ENCODE measurements at places on chromosomes 2 and 18.

DNA sequence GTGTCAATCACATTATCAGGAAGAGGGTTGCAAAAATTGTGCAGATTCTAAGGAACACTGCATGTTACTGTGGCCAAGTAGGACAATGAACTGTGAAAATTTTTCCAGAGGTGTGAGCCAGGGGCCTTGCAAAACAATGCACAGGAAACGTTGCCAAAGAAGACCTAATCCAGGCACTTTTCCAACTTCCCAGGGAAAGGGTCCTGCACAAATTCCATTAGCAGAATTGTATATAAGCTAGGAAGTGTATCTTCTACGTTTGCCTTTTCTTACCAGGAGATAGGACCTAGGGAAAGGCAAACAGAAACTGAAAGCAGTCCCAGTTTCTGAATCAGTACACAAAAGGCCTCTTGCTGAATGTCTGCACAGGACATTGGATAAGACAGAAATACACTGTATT lies 1888.3 kb upstream of the CELF4 start:
- DNase-seq: no peak

DNA sequence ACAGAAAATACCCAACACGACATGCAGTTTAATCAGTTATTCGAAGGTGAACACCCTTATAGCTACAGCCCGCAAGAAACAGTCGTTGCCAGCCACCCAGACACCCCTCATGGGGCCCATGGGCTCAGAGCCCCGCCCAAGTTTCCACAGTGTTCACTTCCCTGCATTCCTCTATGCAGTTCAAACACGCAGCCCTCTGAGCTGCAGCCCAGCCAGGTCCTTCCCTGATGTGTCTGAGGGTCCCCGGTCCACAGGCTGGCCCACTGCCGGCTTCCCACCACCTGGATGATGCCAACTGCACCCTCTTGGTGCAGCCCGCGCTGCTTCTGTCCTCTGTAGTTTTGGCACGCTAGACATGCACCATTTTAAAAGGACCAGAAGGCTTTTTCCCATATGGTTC lies 87.4 kb downstream of the ZNF516 start:
- no peak for DNase-seq

DNA sequence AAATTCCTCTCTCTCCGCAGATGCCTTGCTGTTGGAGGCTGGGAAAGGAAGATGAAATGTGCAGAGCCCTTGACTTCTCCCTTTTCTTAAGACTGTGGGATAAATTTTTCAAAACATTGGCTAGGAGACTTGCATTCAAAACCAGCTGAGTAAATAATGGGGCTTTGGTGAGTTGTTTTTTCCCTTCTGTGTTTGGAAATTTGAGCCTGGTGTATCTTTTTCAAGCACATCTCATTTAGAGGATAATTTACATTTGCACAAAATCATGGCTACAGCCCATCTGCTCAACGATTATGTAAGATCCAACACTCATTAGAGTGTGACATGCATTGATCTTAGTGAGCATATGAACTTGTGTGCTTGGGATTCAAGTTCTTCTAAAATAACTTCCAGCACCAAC lies 112.1 kb upstream of the ATP8B1 start:
- no peak for DNase-seq

DNA sequence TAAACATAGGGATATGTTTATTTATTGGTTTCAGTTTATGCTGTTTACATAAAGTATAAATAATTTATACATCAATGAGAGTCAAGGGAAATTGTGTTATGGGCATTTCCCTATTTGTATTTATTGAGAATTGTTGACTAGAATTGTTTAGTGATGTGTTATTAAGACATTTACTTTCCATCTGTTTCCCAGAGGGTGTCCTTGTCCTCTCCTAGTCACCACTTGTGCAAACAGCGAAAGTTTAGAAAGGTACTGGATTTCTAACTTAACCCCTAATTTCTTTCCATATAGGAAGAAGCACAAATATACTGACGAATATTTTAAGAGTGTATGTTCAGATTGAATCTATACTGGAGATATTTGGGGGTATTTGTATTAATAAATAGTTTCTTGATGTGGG lies 6.7 kb downstream of the UBE2E3 start:
- no peak for DNase-seq

GRCh38 chr2:239693330-239693729 lies 292.5 kb upstream of the HDAC4 start:
- DNase-seq: no peak

DNA sequence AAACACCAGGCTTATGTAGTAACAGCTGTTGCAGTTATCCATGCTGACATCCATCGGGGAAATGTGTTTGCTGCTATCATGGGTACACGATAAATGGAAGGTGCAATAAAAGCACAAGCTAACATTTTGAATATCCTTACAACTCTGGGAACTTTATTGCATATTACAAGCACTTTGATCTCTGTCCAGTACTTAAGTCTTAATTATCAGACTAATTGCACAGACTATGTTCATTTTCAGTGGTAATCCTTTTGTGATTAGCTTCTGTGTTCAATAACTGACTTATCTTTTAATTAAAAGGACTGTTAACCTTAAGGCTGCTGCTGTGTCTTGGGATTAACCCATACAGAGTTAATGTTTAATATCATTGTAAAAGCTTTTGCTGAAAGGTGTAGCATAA lies 101.4 kb upstream of the ATP5MC3 start:
- no peak for DNase-seq

DNA sequence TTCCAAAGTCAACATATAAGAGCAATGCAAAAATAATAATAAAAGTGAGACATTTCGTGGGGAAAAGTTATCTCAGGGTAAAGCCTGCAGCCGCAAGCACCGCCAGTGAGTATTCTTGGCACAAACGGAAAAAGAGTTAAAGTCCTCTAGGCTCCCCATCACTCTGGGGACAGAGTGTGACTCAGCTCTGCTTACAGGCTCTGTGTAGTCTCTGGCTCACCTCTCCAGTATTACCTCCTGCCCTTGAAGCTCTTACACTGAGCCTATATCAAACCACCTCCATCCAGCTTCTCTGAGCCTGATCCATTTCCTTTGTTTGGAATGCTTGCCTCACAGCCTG lies 55.5 kb downstream of the MTHFD2 start:
- DNase-seq: no peak
